ENCODE measurements at places on chromosomes 5 and 9.
A peak's percentile ranks its signal among the peaks of the same experiment; 100 is the strongest.

- DNase-seq, result no peak
These were observed 18.5 kb upstream of the GNE start for GRCh38 chr9:36276781-36277181.

DNA sequence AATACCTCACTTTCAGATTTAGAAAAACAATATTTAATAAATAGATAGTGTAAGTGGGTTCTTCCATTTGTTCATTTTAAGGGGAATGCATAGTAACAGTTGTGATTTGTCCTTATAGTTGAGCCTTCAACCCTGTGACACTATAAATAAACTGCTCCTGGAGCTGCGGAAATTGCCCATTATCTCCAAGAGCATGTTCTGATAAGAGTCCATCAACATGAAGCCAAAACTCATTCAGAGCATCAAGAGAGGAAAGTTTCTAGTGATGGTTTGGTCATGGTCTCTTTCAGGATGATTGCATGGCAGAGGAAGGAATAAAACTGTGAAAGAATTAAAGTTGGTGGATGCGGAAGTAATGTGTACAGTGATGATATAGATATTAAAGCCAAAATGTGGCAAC, 772.1 kb upstream of the DMAC1 start:
- DNase-seq, result no peak

GRCh38 chr9:2181792-2182191, 166.6 kb downstream of the SMARCA2 start:
- peak; percentile 31 for DNase-seq

GRCh38 chr5:19577882-19578281, 410.1 kb downstream of the CDH18 start:
- DNase-seq, result no peak

GRCh38 chr5:36908544-36909260, 32.1 kb downstream of the NIPBL start:
- DNase-seq, result no peak

DNA sequence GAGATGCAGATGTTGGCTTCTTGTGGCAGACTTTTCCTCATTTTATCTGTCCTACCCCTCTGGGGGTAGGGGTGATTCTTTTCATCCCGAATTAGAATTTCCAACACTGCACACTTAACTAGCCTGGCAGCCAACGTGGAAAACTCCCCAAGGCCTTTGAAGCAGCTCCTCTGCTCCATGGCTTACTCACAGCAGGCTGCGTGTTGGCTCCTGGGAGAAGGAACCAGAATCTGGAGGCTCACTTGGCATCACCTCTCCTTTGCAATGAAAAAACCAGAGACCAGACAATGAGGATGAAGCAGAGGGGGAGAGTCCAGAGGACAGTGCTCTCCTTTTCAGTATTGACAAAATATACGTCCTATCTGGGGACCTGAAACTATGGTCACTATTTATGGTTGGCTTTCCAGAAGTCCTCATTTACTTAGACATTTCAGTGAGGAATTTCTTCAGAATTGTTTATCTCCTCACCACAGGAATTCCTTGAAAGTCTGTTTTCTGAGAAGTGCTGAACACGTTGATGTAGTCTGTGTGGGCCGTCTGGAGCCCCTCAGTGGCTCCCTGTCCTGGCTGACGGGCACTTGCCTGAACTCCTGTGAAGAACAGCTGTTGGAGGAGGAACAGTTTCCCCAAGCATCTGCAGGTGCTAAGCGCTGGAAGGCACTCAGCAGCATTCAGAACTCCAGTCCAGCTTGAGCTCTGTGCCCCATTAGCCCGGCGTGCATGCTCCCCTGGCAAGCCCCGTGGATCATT, 231.3 kb downstream of the RFK start:
- DNase-seq, result no peak

Measured in COR-L47 (cell line).